ENCODE measurements at places on chromosomes 13 and 19.

- no peak for DNase-seq
Measured at GRCh38 chr13:91767651-91768050, 369.2 kb downstream of the GPC5 start.

GRCh38 chr13:105773241-105773640 is 762.2 kb downstream of the EFNB2 start:
- no peak for DNase-seq

- no peak for DNase-seq
Measured at GRCh38 chr19:38070573-38070972, 153.4 kb downstream of the DPF1 start.

DNA sequence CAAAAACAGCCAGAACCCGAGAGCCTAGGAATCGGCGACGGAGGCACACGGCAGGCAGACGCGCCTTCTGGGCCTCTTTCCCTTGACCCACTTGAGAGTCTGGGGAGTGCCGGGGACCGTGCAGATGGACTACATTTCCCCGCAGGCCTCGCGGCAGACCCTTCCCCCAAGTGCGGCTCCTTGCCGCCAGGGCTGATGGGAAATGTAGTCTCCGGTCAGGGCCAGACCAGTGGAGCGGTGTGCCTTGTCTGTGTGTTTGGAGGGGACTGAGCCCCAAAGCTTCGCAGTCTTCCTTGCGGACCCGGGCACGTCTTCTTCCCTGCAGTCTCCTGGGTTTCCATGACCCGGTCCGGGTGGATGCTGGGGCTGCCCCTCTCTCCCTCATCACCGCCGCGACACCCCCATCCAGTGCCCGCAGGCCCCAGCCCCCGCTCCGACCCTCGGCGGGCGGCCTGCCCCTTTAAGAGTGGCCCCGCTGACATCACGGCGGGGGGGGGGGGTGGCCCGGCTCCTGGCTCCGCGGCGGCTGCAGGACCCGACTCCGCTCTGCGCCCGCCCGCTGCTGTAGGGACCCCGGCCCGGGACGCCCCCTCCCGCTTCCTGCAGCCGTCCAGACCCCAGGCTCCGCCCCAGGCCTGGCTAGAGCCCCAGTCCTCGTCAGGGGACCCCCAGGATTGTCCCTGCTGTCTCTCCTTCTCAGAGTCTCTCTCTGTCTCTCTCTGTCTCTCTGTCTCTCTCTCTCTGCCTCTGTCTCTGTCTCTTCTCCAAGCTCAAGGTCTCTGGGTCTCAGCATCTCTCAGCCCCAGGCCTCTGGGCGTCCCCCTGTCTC is 758 bp upstream of the CACNG7 start:
- peak; percentile 43 for DNase-seq

DNA sequence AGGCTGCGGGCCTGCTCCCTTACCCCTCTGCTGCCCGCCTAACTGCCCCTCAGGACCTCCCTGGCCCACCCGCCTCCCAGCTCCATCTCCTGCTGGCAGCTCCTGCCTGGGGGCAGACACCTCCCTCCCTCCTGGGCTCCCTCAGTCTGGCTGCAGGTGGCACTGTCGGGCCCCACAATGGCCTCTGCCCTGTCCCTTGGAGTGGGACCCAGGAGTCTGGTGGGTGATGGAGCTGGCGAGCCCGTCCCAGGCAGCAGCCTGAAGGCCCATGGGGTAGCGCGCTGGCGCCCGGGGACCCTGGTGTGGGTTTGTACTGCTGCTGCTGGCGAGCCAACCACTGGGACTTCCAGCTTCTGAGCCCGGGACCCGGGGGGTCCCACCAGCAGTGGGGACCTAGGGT is 83.6 kb downstream of the KDM4B start:
- no peak for DNase-seq
